ENCODE measurements at places on chromosomes 11 and 22.

DNA sequence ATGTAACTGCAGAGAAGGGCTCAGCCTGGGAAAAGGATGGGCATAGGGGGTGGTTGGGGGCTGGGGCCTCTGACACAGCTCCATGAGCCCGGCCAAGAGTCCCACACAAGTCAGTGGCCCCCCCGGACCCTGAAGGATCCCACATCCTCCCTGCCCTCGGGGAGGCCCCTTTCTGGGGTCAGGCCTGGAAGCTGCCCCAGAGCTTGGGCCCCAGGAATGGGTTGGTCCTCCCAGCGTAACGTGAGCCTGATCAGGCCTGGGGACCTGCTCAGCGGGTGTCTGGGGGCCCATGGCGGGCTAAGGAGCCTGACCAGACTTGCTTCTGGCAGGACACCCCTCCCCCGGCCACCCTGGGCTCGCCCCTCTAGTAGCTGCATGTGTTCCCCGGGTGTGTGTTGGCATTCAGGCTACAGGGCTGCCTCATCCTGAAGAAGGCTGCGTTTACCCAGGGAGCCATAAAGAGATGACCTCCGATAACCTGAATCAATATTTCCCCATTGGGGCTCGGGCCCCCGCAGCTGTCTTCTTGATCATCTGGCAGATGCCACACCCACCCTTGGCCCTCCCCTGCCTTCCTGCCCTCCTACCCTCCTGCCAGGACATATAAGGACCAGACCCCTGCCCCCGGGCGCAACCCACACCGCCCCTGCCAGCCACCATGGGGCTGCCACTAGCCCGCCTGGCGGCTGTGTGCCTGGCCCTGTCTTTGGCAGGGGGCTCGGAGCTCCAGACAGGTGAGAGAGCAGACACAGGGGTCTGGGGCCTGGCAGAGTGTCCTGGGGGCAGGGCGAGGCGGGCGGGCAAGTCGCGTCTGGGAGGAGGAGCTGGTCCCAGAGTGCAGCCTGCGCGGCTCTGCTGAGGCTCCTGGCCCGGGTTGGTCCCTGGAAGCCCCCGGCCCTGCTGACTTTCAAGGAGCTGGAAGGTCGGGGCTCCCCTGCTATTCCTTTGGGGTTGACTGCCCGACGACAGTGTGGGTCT is at the start of gene MUC2:
MUC2 (plus strand) TSS at position 631 of the 978 bp plus-strand sequence.
- DNase-seq: no peak

DNA sequence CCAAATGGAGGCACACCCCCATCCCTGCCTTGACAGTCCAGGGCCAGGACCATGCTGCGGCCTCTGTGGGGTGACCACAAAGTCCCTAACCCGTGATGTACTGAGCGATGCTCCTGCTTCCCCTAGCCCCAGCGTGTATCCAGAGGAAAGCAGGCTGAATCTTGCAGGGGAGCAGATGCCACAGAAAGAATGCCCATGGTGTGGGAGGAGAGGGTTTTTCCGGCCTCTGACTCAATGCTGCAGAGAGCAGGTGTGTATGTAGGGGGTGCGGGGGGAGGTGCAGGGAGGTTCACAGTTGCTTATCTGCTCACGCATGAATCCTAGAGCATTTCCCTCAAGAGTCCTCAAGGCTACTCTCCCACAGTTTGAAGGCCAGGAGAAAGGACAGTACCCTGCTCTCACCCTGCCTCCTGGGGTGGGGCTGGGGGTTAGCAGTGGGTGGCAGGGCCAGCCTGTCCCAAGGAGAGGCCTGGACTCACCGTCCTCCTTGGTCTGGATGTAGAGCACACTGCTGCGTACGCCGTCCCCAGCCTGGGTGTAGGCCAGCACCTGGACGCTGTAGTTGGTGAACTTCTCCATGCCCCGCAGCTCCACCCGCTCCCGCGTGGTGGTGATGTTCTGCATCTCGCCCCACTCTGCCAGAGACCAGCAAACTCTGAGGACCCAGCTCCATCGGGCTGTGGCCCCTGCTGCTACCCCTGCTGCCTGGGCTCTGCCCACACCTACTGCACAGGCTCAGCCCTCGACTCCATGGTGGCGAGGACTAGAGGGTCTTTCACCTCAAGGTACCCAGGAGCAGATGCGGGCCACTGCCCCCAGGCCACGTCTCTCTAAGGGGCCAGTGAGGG is 130.8 kb downstream of the CEP164 start:
- no peak for DNase-seq

DNA sequence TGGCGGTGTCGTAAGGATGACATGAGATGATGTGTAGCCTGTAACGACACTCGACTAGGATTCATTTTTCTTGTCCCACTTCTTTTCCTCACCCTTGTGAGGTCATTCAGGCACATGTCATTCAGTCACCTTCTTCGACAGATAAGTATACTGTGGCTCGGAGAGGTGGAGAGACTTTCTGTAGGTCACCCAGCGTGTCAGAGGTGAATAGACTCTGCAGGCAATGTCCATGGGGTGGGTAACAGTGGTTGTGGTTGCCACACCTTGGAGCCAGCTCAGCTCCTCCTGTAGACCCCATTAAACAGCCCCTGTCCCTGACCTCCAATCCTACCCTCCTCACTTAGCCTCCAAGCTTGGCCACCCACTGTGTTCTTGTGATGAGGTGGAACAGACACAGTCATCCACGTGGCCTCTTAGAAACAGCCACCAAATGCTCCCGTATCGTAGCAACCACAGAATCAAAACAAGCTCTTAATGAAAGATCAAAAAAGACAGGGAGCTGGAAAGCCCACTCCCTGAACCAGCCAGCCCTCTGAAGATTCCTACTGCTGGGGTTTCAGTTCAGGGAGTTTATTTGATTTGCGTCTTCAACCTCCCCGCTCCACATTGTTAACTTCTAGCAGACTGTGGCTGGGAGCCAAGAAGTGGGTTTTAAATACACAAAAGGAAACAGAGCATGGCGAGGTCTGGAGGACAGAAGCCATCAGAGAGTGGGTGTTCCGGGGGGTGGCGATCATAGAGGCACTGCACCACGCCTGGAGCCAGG is 89.0 kb upstream of the GRK3 start:
- no peak for DNase-seq

DNA sequence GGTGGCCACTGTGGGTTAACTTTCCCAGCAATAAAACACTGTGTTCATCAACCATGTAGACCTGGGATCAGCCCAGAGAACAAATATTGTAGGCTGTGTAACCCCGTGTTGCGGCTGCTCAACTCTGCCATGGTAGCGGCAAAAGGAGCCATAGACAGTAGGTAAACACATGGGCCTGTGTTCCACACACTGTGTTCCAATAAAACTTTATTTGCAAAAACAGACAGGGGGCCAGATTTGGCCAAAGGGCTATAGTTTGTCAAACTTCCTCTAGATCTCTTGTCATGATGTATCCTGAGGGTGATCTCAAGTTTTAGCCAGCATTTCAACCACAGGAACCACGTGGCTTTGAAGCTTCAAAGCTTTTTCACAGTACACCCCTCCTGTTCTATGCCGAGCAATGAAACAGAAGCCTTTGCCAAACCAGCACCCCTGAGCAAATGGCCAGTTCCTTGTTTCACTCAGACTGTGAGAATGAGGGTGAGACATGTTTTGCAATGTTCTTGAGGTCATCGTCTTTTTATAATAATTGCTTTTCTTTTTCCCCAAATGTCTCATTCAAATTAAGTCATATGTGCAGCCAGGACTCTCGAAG is 49.9 kb upstream of the FADD start:
- no peak for DNase-seq

- no peak for DNase-seq
Measured at GRCh38 chr11:89625171-89625570, 84.9 kb upstream of the TRIM77 start.

- no peak for DNase-seq
Measured at GRCh38 chr22:31323578-31324550, 22.3 kb downstream of the PATZ1 start.

DNA sequence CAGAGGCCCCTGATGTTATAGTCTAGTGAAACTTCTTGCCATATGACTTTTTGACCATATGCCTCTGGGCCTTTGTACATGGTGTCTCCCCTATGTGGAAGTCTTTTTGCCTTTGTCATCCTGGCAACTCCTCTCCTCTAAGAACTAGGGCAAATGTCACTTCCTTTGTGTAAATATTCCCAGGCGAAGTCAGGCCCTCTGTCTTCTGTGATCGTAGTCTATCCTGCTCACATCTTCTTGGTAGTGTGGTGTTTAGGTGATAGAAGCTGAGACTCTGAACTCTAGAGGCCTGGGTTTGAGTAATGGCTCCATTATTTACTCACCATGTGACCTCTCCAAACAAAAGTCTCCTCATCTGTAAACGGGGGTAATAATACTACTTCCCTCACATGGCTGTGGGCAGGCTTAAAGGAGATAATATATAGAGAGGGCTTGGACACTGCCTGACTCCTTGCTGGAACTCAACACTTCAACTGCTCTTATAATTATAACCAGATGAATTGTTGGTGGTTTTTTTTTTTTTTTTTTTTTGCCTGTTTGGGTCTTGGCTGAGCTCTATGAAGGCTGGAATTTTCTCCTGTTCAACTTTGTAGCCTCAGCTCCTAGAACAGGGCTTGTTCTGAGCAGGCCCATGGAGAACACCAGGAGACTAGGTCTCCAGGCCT is 43.8 kb downstream of the INSC start:
- DNase-seq: no peak

DNA sequence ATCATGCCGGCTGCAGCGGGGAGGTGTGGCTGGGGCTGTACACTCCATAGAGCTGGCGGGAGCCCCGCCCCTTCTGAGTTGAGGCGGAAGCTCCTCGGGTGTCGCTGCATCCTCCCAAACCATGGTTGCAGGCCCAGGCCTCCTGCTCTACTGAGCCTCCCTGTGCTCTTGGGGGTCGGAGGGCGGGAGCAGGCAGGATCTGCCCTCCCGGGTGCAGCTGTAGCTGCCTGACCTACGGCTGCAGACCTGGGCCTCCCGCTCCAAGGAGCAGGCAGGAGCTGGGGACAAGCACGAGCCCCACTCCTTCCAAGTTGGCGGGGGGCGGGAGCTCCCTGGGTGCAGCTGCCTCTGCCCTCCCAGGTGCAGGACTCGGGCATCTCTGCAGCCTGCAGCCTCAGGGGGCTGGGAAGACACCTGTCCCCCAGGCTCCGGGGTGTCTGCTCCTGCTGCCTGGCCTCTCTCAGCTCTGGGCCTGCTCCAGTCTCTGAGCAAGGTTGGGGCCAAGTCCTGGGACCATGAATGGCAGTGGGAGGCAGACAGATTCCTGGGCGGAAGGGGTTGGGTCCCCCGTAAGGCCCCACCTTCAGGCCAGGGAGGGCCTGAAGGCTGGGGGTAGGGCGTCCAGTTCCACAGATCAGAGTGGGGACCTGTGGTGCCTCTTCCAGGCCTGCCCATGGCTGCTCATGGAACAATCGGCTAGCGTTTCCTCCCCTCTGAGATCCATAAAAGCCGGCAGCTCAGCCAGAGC is 46.4 kb upstream of the SC5D start:
- DNase-seq: no peak

All from amygdala (tissue), 56 donors.